ENCODE measurements at places on chromosomes 12 and 14.
A peak's percentile ranks its signal among the peaks of the same experiment; 100 is the strongest.

GRCh38 chr12:111126331-111126730 lies 206.0 kb upstream of the MYL2 start:
- no peak for DNase-seq

- DNase-seq, result peak; percentile 21
Measured at GRCh38 chr14:39467889-39468524, 35.8 kb upstream of the FBXO33 start.

DNA sequence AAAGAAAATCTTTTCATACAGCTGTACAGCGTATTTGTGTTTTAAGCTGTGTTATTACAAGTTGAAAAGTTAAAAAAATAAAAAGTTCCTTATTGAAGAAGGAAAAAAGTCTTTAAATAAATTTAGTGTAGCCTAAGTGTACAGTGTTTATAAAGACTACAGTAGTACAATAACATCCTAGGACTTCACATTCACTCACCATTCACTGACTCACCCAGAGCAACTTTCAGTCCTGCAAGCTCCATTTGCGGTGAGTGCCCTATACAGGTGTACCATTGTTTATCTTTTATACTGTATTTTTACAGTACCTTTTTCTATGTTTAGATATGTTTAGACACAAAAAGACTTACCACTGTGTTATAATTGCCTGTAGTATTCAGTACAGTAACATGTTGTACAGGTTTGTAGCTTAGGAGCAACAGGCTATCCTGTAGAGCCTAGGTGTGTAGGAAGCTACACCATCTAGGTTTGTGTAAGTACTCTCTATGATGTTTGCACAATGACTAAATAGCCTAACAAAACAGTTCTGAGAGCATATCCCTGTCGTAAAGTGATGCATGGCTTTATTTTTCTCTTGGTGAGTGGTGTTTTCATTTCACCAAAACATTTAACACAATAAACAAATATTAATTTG lies 275.2 kb downstream of the DACT1 start:
- no peak for DNase-seq

DNA sequence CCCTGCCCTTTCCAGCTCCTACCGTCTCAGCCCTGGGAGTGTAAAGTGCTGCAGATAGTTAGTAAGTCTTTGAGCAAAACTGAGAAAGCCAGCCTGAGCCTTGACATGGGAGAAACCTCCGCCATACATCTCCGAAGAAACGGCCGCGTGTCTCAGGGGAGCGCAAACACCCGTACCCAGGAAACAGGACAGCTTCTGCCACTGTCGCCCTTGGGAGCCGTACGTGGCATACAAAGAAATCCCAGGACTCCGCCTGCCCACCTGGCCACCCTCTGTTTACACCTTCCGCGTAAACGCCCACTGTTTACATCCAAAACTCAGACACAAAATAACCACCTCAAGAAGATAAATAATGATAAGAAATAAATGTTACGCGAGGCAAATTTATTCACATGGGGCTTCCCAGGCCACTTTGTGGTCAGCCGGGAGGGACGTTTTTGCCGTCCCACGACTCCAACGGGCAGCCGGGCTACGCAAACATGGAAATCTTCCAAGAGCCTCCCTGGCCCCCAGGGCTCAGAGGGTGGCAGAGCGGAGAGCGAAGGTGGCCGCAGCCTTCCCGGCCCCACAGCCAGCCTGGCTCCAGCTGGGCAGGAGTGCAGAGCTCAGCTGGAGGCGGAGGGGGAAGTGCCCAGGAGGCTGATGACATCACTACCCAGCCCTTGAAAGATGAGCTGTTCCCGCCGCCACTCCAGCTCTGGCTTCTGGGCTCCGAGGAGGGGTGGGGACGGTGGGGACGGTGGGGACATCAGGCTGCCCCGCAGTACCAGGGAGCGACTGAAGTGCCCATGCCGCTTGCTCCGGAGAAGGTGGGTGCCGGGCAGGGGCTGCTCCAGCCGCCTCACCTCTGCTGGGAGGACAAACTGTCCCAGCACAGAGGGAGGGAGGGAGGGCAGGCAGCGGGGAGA lies at the start of gene BDKRB2:
Gene BDKRB2 (plus strand): TSS at position 689 of the 908 bp plus-strand sequence. CDS start 32,269 bp downstream, outside the sequence.
- peak; percentile 9 for DNase-seq

DNA sequence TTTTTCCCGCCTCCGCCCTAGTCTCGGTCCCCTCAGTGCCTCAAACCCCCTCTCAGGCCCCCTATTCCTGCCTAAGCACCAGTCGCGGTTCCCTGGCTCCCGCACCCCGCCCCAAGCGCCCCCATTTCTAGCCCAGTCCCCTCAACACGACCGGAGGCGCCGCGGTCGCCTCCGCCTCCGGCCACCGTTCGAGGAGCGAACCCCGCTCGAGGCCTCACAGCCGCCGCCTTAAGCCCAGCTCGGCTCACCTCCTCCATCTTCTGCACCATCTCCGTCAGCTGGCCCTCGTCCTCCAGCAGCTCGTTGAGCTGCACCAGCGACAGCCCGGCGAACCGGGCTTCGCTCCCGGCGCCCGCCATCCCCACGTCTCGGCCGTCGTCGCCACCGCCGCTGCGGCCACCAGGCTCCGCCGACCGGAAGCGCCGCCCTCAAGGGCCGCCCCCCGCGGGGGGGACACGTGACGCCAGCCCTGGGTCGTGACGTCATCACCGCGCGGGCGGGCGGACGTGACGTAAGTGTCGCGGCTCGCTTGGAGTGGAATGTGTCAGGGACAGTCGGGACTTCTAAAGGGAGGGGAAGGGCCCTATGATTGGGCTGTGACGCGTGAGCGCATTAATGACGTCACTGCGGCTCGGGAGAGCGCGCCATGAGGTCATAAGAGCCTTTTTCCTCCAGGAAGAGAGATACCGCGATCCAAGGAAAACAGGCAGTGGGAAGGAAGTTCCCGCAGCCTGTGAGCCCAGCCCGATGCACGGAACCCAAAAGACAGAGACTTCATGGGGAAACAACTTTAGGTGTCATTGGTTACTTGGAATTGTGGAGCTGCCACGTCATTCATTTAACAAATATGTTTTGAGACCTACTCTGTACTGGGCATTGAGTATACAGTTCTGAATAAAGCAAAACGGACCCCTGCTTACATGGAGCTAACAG lies at the start of gene VPS37B:
Gene VPS37B (minus strand): TSS at position 421 of the 933 bp plus-strand sequence. CDS start 62 bp downstream, at position 359.
- peak; percentile 90 for DNase-seq

DNA sequence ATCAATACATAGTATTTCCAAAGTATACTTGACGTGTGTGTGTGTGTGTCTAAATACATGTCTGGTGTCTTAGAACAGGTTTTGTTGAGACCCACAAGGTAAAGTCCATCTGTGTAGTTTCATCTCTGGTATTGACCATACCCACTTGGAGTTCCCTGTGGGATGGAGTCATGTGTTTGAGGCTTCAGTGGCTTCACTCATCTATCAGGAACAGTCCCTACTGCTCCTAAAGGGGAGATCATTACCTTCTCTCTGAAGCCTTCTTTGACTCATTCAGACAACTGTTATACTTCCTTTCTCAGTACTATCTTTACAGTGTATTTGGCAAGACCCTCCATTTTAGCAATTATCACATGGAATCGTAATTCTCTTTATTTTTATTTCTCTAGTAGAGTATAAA lies 14.2 kb downstream of the RAB21 start:
- no peak for DNase-seq

- no peak for DNase-seq
Measured at GRCh38 chr14:36066636-36067035, 109.9 kb downstream of the PTCSC3 start.

- DNase-seq, result no peak
Measured at GRCh38 chr12:110546339-110546738, 36.8 kb downstream of the PPTC7 start.

DNA sequence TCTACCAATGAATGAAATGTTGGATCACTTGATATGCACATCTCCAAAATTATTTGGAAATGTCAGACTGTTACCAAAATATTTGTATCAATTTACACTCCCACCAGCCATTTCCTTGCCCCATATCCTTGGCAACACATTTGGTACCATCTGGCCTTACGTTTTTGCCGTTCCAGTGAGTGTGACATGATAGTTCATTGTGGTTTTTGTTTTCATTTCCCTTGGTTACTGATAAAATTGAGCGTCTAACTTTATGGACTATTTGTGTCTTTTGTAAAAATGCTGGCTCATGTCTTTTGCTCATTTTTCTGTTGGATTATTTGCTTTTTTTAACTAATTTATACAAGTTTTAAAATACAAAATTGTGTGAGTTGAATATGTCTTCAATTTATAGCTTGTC lies 11.0 kb downstream of the KLHDC1 start:
- DNase-seq, result no peak

GRCh38 chr14:74309125-74310022 lies 6.6 kb upstream of the ABCD4 start:
- no peak for DNase-seq

- no peak for DNase-seq
Measured at GRCh38 chr14:104601786-104602185, 2.8 kb downstream of the TMEM179 start.

DNA sequence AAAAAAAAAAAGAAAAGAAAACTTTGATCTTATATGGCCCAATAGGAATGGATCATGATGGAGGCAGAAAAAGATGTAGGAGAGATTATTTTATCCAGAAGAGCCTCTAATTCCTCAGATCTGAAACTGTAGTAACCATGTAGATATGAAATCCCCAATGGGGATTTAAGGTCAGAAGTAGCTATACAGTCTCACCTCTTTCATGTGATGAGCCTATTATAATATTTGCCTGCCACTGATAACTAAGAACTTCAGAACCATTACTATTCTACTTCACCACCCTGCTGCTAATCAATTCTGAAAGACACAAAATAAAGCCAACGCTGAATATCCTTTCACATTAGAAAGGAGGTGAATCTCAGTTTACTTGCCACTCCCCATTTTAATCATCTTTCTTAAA lies 29.3 kb downstream of the BAZ1A start:
- DNase-seq, result no peak

- DNase-seq, result no peak
Measured at GRCh38 chr12:51409846-51410245, 14.8 kb upstream of the SLC4A8 start.

DNA sequence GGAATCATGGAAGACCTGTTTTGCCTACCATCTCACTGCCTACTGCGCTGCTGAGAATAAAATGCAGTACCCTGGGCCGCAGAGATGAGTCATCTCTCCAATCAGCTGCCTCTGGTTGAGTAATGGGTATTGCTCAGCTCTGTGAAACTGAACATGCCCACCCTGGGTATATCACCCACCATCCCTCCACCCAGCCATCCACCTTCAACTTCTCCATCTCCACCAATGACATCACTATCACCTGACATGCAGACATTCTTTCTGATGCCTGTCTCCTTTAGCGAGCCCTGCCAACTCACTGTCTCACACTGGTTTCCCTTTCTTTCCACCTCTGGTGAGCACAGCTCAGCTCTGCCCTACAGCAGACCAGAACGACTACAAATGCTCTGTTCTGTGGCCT lies 33.6 kb downstream of the E2F7 start:
- DNase-seq, result no peak

DNA sequence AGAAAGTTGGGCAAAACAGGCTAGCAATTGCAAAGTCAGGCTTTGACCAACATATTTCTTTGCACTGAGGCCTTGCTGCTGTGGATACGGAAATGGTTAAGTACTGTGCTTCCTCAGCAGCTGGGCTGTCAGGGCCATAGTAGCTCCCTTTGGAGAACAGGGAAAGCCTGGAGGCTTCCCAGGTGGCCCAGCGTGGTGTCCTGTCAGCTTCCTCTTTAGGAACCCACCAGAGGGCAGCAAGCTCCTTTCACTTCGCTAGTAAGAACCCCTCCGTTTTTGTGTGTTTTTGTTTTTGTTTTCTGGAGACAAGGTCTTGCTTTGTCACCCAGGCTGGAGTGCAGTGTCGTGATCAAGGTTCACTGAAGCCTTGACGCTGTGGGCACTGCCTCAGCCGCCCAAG lies 1.7 kb upstream of the CFAP251 start:
- no peak for DNase-seq

- no peak for DNase-seq
Measured at GRCh38 chr12:125634813-125635212, 569.6 kb downstream of the AACS start.

- DNase-seq, result no peak
Measured at GRCh38 chr12:84355561-84355960, 557.0 kb downstream of the SLC6A15 start.

GRCh38 chr12:92385296-92385695 lies 239.7 kb upstream of the BTG1 start:
- DNase-seq, result no peak

GRCh38 chr12:94686834-94687628 lies 36.7 kb upstream of the TMCC3 start:
- DNase-seq, result no peak

DNA sequence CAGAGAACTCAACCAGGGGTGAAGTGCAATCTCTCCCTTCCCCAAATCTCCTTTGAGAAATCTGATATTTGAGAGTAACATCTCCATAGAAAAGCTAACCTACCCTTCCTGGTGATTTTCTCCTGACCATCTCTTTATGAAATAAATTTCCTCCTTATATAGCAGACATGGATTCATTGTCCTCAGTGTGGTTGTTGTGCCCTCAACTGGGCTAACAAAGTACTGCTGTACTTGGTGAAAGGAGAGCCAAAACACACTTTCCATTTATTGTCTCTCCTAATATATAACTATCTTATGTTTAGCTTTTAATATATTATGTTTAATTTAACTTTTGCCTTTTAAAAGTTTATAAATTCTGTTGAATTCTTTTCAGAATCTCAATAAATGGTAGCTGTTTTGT lies 65.1 kb upstream of the SLCO1B1 start:
- DNase-seq, result no peak

DNA sequence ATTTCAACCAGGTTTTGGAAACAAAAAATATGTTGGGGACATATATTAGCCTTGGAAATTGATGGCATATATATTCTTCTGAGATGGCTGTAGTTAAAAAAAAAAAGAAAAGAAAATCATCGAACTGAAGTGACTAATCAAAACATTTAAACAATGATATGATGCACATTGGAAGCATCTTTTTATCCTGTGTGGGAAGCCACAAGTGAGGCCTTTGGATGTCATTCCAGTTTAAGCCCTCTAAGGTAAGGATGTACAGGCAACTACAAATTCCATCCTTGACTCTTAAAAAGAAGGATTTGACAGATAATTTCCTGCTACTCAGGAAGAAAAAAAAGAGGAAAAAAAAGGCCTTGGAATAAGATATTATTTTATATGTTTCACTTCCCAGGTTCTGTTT lies 9.6 kb upstream of the PTPRB start:
- no peak for DNase-seq

GRCh38 chr14:71049435-71050133 lies 142.3 kb downstream of the PCNX1 start:
- no peak for DNase-seq

GRCh38 chr14:100293497-100294212 lies 12.6 kb downstream of the SLC25A29 start:
- no peak for DNase-seq
